Stimulated activated CD4-positive, alpha-beta T cell treated with anti-CD3 and anti-CD28 coated beads, Interleukin-4, amount 100 ng/mL, for 1 hour (primary cell): ENCODE measurements at places on chromosomes 11 and 22.
A peak's percentile ranks its signal among the peaks of the same experiment; 100 is the strongest.

DNA sequence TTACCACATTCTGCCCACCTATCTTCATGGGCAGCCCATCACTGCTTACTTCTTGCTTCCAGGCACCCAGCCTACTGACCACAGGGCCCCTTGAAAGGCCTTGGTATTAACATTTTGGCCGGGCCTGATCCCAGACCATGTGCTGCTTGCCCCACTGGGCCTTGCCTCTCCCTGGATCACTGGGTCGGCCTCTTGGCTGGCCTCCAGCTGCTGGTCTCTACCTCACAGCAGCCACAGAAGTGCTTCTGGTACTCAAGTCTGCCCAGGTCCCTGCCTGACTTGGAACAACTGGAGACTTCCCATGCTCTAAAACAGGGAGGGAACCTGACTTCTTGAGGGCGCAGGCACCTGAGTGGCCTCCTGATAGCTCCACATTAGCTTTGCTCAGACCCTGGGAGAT, 63.6 kb downstream of the THAP12 start:
- no peak for DNase-seq

- DNase-seq: no peak
These were observed 108.4 kb downstream of the GGTLC2 start for GRCh38 chr22:22752556-22753477.

GRCh38 chr22:29040385-29041275, 21.0 kb downstream of the C22orf31 start:
- DNase-seq: peak; percentile 50

DNA sequence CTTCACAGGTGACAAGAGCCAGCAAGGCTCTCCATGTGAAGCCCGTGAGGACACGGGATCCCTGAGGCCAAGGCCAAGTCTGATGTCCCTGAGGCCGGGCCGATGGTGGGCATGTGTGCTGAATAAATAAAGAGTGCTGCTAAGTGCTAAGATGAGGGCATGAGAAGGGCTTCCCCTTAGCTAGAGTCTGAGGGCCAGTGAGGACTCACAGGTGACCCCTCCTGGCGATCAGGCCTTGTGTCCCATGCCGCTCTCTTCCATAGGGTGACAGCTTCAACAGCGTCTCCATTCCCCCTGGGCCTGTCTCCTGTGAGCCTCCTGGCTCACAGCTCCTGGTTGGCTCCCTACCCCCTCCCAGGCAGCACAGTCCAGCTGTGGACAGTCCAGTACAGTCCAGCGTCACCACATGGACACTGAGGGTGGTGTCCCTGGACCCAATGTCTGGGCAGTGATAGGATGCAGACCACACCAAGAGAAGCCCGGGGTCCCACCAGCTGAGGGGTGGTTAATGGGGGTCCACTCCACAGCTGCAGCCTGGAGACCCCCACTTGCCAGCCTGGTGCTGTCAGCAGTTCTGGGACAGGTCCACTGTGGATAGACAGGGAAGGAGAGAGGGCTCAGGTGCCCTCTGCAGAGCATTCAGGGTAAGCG, 1033.2 kb downstream of the TBC1D22A start:
- no peak for DNase-seq

DNA sequence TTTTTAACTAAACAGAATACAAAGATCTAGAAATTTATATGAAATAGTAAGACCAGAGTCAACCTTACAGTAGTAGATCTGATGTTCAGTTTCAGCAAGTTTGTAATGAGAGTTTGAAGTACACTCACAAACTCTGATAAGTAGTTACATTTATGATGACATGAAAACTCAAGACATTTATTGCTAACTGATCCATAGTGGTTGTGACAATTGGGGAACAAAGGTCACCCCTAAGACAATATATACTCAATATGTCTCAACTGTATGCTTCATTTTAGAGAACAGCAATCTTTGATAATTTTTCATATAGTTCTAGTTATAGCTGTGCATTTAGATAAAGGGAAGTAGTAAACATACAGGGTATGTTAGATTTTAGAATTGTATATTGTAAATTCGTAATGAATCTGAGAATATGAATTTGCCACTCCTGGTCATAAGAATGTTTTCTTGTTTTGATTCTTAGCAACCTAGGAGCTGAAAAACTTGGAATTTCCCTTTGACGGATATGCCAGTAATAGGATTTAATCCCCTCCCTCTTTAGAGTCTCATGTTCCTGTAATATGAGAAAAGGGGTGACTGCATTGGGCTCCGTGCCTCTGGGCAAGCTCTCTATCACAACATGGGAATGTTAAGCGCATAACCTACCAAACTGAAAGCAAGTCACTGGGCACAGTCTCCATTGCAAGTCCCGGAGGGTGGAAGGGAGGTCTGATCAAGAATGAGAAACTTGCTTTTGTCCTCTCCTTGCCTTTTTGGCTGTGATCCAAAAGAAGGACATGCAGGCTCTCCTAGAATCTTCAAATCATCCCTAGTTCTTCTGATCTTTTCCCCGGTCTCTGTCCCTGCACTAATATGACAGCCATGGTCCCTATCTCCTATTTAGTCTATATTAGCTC, 11.4 kb downstream of the OR10D3 start:
- DNase-seq: no peak

DNA sequence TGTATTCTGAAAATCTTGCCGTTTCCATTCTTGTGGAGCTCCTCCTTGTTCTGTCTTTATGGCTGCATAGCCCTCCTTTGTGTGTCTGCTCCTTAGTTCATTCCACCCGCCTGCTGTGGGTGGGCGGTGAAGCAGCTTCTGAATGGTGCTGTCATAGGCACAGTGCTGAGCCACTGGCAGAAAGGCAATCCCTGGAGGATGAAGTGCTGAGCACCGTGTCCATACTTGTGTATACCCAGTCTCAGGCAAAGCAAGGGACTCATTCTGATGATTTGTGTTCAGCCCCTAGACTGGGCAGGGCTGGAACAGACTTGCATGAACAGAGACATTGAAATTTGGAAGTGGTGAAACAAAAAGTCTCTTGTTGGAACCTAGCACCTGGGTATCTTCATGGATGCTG, 134.9 kb downstream of the MYO18B start:
- no peak for DNase-seq

GRCh38 chr11:91041626-91042025, 818.8 kb upstream of the CHORDC1 start:
- DNase-seq: no peak

GRCh38 chr11:19020831-19021230, 39.7 kb downstream of the MRGPRX2 start:
- no peak for DNase-seq

GRCh38 chr11:26841818-26842473, 120.1 kb upstream of the SLC5A12 start:
- DNase-seq: no peak

- no peak for DNase-seq
These were observed 72.3 kb downstream of the PRMT3 start for GRCh38 chr11:20459865-20460264.

DNA sequence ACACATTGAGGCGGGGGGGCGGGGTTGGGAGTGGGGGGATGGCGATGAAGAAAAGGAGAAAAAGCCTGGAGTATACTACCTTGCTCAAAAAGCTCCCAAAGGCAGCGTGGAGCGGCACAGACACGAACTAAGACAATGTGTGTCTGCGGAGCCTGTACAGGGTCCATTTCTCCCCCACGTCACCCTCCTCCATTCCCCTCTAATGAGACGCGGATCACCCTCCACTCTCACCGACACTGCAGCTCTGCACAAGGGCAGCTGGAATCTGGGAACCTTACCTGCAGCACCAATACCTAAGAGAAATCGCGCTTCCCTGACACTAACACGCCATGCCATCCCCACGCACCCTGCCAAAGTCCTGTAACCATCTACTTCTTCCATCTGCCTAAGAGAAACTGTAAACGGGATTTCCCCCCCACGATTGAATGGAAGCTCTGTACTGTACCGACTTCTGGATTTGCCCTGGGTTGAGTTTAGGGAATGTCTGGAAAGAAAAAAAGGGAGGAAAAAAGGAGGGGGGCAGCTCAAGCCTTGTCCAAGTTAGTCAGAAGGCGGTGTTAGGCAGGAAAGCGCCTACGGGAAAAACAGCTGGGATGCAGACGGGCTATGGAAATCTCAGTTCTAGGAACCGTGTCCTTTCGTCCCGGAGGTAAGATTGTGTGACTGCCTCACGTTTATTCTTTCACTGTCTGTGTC, 125.7 kb upstream of the C11orf58 start:
- no peak for DNase-seq

DNA sequence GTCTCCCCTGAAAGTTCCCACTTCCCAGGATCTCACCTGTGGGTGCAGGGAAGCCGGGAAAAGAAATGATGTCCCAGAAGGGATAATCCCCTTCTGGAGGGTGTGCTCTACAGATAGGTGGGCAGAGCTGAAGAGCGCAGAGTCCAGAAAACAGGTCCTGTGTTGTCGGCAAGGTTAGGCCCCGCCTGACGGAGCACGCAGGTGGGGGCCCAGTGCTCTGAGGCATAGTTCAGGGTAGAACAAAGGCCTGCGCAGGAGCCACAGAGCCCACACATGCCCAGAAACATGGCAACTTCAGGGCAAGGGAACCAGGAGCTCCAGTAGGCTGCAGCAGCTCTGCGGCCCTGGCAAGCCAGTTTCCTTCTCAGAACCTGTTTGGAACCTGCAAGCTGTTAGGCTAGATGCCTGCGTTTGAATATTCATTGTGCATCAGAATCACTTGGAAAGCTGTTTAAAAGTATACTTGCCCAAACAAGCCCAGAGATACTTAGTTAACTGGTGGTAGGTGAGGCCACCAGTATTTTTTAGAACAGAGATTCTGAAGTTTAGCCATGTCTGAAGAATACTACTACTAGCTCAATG, 386.6 kb downstream of the BUD13 start:
- DNase-seq: no peak

DNA sequence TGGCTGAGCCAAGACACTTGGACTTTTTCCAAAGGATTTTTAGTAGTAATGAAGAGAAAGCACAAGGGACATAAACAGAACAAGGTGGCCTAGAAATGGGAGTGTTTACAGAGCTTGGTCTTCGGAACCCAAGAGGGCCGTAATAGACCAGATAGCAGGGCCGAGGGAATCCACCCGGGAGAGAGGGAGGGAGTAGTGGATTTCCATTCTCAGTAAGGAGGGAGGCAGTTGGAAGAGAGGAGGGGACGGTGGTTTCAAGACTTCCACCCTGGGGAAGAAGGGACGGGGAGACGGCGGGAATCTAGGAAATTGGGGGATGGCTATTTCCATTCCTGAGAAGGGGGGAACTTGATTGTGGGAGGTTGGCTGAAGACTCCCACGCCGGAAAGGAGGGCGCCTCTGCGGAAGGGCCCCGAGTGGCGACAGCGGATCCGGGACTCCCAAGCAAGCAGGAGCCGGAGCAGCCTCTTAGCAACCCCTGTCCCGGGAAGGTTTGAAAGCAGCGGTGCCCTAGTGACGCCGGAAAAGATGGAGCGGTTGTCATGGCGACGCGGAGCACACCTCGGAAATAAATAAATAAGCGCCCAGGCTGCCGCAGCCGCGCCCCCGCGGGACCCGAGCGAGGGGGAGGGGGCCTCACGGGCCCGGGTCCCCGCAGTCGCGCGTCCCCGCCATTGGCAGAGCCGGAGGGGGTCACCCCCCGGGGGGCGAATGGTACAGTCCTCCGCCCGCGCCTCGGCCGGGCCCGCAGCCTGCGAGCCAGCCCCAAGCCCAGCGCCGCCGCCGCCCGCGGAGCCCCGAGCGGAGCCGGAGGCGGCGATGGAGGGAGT, 31.6 kb downstream of the EIF3F start:
- DNase-seq: peak; percentile 56

GRCh38 chr11:103295704-103296103, 186.5 kb downstream of the DYNC2H1 start:
- no peak for DNase-seq

- no peak for DNase-seq
These were observed 29.2 kb downstream of the TBX1 start for GRCh38 chr22:19789828-19790227.

- peak; percentile 54 for DNase-seq
These were observed 759 bp downstream of the DESI1 start for GRCh38 chr22:41619979-41620588.

- DNase-seq: no peak
These were observed 119.4 kb upstream of the MTMR2 start for GRCh38 chr11:96043291-96043690.

- no peak for DNase-seq
These were observed 24.6 kb downstream of the COA4 start for GRCh38 chr11:73852049-73852448.

- DNase-seq: no peak
These were observed 158.4 kb downstream of the LRRC4C start for GRCh38 chr11:41301023-41301422.

- no peak for DNase-seq
These were observed 1173.3 kb downstream of the LRRC4C start for GRCh38 chr11:40286137-40286536.

DNA sequence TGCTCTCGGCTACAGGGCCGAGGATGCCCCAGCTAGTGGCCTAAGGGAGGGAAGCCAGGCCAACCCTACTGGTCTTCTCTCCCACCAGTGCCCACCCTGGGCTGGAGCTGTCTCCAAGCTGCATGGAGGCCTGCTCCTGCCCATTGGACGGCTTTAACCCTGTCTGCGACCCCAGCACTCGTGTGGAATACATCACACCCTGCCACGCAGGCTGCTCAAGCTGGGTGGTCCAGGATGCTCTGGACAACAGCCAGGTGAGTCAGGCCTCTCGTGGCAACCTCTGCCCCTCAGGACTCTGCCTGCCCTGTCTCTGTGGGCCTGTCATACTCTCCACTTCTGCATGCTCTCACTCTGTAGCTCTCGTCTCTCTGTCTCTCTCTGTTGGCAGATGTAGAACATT, 44.1 kb upstream of the TPBGL start:
- DNase-seq: no peak

- no peak for DNase-seq
These were observed 109.7 kb downstream of the GALNT18 start for GRCh38 chr11:11512090-11512489.

GRCh38 chr11:26743622-26744021, 21.8 kb upstream of the SLC5A12 start:
- DNase-seq: no peak

- peak; percentile 56 for DNase-seq
These were observed 935 bp downstream of the QSER1 start for GRCh38 chr11:32893343-32894148.

DNA sequence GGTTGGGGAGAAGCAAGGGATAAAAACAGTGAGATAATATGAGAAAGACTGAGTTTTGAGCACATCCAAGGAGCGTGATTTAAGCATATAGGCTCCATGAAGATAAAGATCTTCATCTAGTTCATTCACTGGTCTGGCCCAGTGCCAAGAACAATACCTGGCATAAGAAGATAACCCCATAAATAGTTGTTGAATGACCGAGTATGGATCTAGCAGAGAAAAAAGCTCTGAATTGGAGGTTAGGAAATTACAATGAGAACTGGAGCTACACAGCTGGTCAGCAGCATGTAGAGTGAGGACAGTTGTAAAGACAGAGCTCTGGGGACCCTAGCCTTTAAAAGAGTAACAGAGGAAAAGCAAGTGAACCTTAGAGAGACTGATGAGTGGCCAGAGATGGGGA, 33.0 kb upstream of the PAK1 start:
- no peak for DNase-seq
